ENCODE measurements at places on chromosomes 5 and 9. TPM values are rescaled to one million over a fixed set of nuclear protein-coding genes. Genes with fewer than 3 reads are reported as not detected.

The RXRA gene
- 19.7 TPM for total RNA-seq

The C8G gene
- total RNA-seq: 1.0 TPM

The CDC14B gene
- 27.8 TPM for total RNA-seq

The IL3 gene
- total RNA-seq: not detected

The IL5 gene
- total RNA-seq: not detected

The FAM221B gene
- total RNA-seq: 0.21 TPM

The ORM2 gene
- not detected for total RNA-seq

The TXNDC8 gene
- not detected for total RNA-seq

The PDLIM4 gene
- 17.4 TPM for total RNA-seq

The CDH12 gene
- 3.5 TPM for total RNA-seq

The STING1 gene
- total RNA-seq: 20.0 TPM

The SHLD3 gene
- 9.9 TPM for total RNA-seq

The TTC23L gene
- total RNA-seq: 1.3 TPM

The TICAM2 gene
- 11.9 TPM for total RNA-seq

The ZNF454 gene
- 10.6 TPM for total RNA-seq

The IFNA2 gene
- not detected for total RNA-seq

The TLX3 gene
- 0.32 TPM for total RNA-seq

The SLC1A1 gene
- total RNA-seq: 6.9 TPM

The MSX2 gene
- total RNA-seq: 11.3 TPM

The NDUFS4 gene
- total RNA-seq: 105 TPM

The SMIM27 gene
- total RNA-seq: 1.3 TPM

The FPGS gene
- total RNA-seq: 18.6 TPM

The PAIP2 gene
- 91.9 TPM for total RNA-seq

The KCNN2 gene
- 22.3 TPM for total RNA-seq

The SPATA31C1 gene
- 0.16 TPM for total RNA-seq

The SPATA31D4 gene
- total RNA-seq: not detected

The FOXD4L3 gene
- total RNA-seq: not detected

The BSPRY gene
- 1.2 TPM for total RNA-seq

The NUTM2F gene
- total RNA-seq: not detected

The DMRT3 gene
- not detected for total RNA-seq

The CCNO gene
- total RNA-seq: 1.6 TPM

The GPR150 gene
- not detected for total RNA-seq

The LRRC70 gene
- total RNA-seq: 18.1 TPM

The OBP2B gene
- total RNA-seq: not detected

The EGFLAM gene
- 17.4 TPM for total RNA-seq

The GFI1B gene
- 0.26 TPM for total RNA-seq
